Kidney (tissue), 22 donors: ENCODE measurements at places on chromosomes 6 and 20. TPM values are rescaled to one million over a fixed set of nuclear protein-coding genes. Genes with fewer than 3 reads are reported as not detected.

The MAPK13 gene
- total RNA-seq = 43.3 TPM

The LY86 gene
- 6.1 TPM for total RNA-seq

The KCNK15 gene
- 11.7 TPM for total RNA-seq

The OARD1 gene
- total RNA-seq = 35.9 TPM

The FAM83D gene
- 0.79 TPM for total RNA-seq

The SIRPD gene
- total RNA-seq = 0.35 TPM

The CBLN4 gene
- total RNA-seq = 0.35 TPM

The LY6G6C gene
- not detected for total RNA-seq

The RNF182 gene
- total RNA-seq = 3.9 TPM

The RAET1L gene
- 3.3 TPM for total RNA-seq

The SOBP gene
- total RNA-seq = 9.5 TPM

The GJA10 gene
- not detected for total RNA-seq

The SEL1L2 gene
- not detected for total RNA-seq

The PGM3 gene
- 31.8 TPM for total RNA-seq

The RHAG gene
- total RNA-seq = not detected

The MPIG6B gene
- 0.60 TPM for total RNA-seq

The HLA-DQA1 gene
- total RNA-seq = 63.5 TPM

The OPRL1 gene
- total RNA-seq = 1.2 TPM

The TFAP2B gene
- total RNA-seq = 25.3 TPM

The PLA2G7 gene
- total RNA-seq = 1.9 TPM
